SK-N-DZ (cell line): ENCODE measurements at places on chromosomes 3 and 15.

DNA sequence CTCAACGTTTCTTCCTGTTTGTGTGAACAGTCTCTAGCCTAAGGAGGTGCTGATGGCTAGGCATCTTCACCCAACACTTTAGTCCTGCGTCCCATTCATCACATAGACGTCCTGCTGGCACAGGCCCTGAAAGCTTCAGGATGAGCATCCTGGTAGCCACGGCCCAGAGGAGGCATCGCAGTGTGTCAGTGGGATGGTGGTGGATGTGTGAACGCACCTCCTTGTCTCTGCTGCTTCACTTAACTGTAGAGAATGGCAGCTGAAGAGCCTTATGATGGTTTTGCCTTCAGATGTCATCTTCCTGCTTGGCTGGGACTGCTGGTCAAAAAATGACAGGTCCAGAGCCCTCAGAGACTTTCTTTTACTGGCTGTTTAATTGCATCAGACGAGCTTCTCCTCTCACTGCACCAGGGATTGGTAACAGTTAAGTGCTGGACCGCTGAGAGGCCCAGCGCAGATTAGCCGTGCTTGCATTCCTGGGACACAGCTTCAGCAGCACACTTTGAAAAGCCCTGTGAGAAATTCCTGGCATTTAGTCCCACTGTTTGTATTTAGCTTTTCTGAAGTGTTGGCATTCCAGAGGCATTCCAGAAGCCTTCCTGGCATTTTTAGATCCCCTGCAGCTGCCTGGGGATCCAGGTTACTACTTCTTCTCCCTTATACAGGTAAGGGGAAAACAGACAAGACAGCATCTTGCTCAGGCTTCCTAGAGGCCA, 132.4 kb upstream of the PLXNA1 start:
- DNase-seq: no peak

- no peak for DNase-seq
Observed at GRCh38 chr3:12681943-12682390, 18.1 kb upstream of the RAF1 start.

- DNase-seq: no peak
Observed at GRCh38 chr3:14267976-14268375, 89.4 kb downstream of the LSM3 start.

GRCh38 chr3:154783521-154783931, 296.6 kb upstream of the MME start:
- DNase-seq: no peak

DNA sequence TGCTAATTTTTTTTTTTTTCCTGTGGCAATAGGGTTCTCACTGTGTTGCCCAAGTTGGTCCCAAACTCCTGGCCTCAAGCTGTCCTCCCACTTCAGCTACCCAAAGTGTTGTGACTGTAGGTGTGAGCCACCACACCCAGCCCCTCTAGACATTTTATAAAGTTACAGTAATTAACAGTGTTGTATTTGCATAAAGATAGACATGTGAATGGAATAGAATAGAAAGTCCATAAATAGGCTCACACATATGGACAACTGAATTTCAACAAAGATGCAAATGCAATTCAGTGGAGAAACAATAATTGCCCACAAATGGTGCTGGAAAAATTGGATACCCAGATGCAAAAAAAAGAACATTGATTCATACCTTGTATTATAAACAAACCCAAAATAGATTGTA, 39.9 kb downstream of the PLS1 start:
- no peak for DNase-seq

DNA sequence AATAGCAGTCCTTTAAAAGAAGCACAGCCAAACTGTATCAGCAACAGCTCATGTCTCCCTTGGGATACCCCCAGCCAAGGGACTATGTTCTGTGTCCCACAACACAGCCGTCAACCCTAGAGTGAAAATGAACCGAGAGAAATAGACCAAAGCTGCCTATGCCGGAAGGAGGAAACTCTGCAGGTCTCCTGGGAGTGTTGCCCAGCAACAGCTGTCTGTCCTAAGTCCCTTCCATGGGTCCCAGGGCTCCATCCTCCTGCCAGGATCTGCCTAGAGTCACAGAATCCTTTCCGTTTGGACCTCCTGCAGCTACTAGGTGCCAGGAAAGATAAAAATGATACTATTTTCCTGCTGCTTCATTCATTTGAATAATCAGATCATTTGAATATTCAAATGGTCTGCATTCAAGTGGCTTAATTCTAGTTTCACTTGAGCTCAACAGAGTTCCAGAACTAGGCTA, 53.1 kb downstream of the TRANK1 start:
- DNase-seq: no peak

GRCh38 chr3:73321286-73321999, 260.0 kb downstream of the EBLN2 start:
- no peak for DNase-seq

GRCh38 chr15:70480196-70480856, 283.0 kb downstream of the UACA start:
- DNase-seq: no peak

- DNase-seq: no peak
Observed at GRCh38 chr3:217948-218347, 21.4 kb downstream of the CHL1 start.

GRCh38 chr3:194871864-194872668, 186.4 kb downstream of the FAM43A start:
- no peak for DNase-seq

- DNase-seq: peak; percentile 78
Observed at GRCh38 chr3:189233225-189233858, 61.6 kb downstream of the TPRG1 start.

DNA sequence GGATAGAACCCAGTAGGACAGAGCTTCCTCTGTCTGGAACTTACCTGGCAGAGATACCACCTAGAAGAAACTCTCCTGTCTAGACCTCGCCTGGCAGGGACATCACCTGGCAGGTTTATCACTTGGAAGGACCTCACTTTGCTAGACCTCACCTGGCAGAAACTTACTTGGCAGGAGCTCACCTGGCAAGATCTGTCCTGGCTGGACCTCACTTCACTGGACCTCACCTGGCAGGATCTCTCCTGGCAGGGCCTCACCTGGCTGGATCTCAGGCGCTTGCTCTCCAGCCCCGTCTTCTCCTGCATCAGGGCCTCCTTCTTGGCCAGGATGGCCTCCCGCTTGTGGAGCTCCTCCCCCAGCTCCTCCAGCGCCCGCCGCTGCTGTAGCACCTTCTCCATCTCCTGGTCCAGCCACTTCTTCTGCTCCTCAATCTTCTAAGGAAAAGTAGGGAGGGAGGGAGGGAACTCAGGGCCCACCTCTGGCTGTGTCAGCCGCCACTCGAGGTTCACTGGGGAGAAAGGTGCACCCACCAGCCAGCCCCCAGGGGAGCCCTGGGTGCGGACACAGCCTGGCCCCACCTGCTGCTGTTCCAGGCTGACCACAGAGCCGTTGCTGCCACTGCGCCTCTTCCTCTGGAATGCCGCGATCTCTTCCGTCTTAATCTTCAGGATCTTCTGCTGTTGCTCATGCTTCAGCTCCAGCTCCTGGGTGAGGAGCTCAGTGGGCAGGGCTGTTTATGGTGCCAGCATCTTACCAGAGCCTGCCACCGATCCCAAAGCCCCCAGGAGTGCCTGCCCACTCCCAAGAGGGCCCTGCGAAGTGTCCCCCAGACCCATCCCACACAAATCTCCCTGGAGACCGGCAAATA, 22.5 kb downstream of the KIF7 start:
- DNase-seq: no peak

GRCh38 chr3:7576071-7576470, 715.2 kb downstream of the GRM7 start:
- no peak for DNase-seq

- no peak for DNase-seq
Observed at GRCh38 chr15:83170474-83171165, 37.0 kb downstream of the HDGFL3 start.
